NCI-H2171 treated with DMSO at 0.1 percent for 48 hours (cell line): ENCODE measurements at places on chromosomes 12 and 14.

- DNase-seq = peak; percentile 38
Measured at GRCh38 chr14:70281939-70282338, 77.5 kb downstream of the COX16 start.

- no peak for DNase-seq
Measured at GRCh38 chr14:100224229-100224866, 14.6 kb upstream of the YY1 start.

- DNase-seq = no peak
Measured at GRCh38 chr12:88185988-88186387, 43.9 kb downstream of the TMTC3 start.

- no peak for DNase-seq
Measured at GRCh38 chr14:50855558-50855957, 16.3 kb upstream of the ABHD12B start.

DNA sequence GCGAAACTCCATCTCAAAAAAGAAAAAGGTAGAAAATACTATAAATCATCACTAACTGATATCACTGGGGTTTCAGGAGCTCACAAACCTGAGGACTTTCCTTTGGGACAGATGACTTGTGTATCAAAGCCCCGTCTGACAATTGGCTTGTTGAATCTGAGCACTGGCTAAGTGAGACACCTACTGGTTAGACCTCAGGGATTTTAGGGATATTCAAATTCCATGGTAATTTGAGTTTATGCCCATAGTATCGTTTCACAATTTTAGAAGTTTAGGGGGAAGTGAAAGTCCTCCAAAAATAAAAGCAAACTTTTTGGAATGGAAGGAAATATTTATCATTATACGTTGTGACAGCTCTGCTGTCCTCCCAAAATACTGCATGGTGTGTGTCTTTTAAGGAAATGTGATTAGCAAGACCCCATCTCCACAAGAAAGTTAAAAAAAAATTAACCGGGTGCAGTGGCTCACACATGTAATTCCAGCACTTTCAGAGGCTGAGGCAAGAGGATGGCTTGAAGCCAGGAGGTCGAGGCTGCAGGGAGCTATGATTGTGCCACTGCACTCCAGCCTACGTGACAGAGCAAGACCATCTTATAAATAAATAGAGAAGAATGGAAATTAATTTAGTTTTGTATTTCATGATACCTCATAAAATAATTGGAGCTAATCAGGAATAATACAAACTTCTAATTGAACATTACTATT, 49.2 kb downstream of the FBXL14 start:
- peak; percentile 31 for DNase-seq

- DNase-seq = no peak
Measured at GRCh38 chr12:20525064-20525610, 156.8 kb downstream of the PDE3A start.

DNA sequence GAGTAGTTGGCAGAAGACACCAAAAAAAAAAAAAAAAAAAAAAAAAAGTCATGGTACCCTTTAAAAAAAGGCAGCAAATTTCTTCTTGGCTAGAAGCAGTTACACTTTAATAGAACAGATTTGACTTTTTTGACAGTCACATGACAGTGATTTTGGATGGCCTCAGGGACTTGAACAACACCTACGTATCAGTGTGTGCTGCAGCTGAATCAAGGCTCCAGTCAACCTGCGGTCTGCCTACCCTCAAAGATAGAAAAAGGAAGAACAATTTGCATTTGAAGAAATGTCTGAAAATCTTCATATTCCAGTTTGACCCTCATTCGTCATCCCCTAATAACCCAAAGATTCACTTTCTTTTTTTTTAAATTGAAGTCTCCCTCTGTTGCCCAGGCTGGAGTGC, 53.9 kb downstream of the MDM2 start:
- DNase-seq = no peak

DNA sequence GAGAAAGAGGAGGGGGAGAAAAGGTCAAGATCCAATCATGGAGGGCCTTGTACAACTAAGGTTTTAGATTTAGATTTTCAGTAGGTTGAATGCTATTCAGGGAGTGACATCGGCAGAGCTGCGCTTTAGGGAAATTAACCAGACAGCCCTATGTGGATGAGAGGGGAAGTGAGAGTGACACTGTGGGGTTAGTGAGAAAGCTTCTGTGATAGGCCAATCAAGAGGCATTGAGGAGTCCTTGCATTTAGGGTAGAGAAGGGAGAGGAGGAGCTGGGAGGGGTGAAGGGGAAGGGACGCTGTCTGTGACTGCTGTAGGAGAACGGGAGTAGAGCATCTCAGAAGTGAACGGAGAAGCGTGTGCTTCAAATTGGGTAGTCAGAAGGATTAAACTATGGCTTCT, 3.4 kb downstream of the HSD17B6 start:
- DNase-seq = no peak

DNA sequence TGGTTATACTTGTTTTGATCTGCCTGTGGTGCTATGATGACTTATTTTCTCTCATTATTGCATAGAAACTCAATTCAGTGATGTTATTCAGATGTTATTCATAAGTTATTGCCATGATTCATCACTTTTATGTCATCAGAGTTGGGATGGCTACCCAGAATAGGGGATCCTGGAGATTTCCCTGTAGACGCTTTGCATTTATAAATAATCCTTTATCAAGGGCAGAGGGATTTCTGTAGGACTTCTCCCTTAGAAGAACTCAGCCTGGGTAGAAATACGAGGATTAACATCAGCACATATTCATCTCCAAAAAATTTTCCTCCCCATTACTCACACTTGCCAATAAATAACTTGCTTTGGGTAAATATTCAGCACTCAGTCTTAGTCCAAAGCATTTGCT, 4.9 kb downstream of the GPRC5A start:
- DNase-seq = no peak

DNA sequence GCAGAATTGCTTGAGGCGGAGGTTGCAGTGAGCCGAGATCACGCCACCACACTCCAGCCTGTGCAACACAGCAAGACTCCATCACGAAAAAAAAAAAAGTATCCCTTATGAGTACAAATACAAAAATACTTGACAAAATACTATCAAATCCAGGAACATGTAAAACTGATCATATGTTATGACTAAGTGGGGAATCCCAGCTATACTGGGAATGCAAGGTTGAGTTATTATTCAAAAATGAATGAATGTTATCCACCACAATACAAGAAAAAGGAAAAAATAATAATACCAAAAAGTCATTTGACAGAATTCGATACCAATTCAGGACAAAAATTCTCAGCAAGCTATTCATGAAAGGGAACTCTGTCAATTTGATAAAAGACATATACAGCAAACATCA, 32.6 kb downstream of the MOK start:
- DNase-seq = no peak

- DNase-seq = no peak
Measured at GRCh38 chr12:82008251-82008650, 249.1 kb upstream of the PPFIA2 start.
